Activated naive CD8-positive, alpha-beta T cell treated with anti-CD3 and anti-CD28 coated beads, Interleukin-2, amount 50 U/mL, for 16 hours (primary cell): ENCODE measurements at places on chromosomes 6 and 20.
A peak's percentile ranks its signal among the peaks of the same experiment; 100 is the strongest.

GRCh38 chr20:42441196-42441863 is 748.4 kb downstream of the PTPRT start:
- no peak for DNase-seq

- DNase-seq: no peak
These were observed 164.1 kb upstream of the JAG1 start for GRCh38 chr20:10837901-10838300.

- no peak for DNase-seq
These were observed 15.7 kb downstream of the BMP7 start for GRCh38 chr20:57250607-57251343.

DNA sequence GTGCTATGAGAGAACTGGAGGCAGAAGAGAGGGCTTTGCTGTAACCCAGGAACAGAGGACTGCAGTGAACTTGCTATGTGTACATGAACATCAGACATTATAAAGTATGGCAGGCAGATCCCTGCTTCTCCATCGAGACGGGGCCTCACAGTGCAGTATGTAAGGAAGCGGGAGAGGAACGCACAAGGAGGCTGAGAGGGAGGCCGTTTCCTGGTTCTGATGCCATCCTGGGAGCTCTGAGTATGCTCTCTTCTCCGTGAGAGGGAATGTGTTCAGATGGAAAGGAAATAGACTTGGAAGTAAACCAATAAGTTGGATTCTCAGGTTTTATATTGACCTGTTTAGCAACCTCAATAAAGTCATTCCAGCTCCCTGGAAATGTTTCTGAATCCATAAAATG is 101.8 kb downstream of the ALDH8A1 start:
- DNase-seq: no peak

DNA sequence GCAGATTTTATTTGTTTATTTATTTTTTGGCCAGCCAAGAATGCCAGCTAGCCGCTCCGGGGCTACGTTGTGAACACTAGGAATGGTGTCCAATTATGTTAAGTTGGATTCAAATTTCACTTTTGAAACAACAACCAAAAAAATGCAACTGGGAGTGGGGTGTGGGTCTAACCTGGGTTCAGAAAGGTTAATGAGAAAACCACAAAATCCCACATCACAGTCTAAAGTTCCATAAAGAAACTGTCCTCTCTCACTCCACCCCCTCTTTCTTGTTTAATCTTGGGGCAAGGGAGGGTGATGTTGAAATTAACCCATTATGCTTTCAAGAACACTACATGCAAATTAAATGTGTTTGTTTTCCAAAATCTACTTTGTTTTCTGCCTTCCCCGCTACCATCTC is 77.2 kb downstream of the LINC00237 start:
- no peak for DNase-seq

DNA sequence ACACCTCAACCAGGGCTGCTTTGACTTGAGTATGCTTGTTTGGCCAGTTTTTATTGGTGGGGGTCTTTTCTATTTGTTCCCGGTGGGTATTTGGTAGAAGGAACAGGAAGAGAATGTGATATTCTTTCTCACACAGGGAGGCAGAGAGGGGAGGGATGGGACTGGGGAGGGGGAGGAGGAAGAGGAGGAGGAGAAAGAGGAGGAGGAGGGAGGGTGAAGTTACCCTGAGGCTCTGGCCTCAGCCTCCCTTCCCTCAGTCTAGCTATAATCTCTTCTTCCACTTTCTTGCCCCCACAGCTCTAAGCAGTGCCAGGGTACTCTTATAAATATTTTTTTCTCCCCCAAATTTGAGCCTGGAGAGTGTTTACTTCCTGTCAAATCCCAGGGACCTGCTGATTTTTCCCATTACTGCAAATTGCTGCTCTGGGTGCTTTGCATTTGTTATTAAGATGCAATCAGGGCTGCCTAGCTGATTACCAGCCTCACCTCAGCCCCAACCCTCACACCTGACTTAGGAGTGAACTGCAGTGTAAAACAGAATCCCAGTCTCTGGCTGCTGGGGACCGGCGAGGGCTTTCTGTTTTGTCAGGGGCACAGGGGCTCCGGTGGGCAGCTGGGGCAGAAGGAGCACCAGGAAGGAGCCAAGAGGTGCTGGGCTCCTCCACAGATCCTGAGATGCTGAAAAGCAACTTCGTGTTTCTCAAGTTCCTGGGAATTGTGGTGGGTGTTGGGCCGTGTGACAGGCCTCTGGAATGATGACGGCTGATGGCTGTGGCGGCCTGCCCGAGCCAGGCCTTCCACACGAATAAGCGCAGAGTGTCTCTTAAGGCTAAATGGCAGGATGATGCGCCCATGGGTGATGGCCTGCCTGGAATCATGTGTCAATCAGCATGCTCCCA is 141.4 kb downstream of the CD83 start:
- DNase-seq: no peak

GRCh38 chr20:22924949-22925612 is 110.0 kb upstream of the SSTR4 start:
- DNase-seq: no peak

DNA sequence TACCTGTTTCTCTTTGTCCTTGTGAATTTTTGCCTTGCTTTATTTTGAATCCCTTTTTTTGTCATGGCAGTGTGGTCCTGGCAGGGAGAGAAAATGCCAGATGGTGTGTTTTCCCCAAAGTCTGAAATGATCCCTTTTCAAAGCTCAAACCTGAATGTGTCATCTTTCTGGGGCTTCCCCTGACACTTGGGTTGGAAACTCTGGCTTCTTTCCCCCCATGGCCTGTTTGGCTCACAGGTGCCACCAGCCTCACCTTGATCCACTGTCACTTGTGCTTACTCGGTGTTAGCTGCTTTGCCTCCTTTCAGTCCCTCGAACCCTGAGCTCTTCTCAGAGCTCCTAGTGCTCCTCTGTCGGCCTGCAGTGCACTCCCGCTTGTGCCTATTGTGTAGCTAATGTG is 22.3 kb downstream of the MYBL2 start:
- DNase-seq: no peak

GRCh38 chr6:80537118-80537972 is 430.9 kb downstream of the BCKDHB start:
- no peak for DNase-seq

- DNase-seq: no peak
These were observed 131.6 kb downstream of the KIF16B start for GRCh38 chr20:16441546-16442164.

DNA sequence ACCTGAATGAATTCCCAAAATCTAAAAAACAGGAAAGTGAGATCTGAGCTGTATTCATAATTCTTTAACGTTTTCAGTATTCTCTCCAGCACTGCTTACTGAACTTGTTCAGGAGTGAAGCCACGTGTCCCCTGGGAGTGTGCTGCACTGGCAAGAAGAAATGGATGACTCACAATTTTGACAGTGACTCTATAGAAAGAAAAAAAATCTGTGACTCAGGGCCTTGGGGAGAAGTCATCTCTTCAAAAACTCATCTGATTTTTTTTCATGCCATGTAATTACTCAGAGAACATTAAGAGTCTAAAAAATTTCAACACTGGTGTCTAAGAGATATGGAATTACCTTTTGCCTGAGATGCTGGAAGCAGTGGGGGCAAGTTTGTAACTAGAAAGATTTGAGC is 39.7 kb downstream of the ANKEF1 start:
- DNase-seq: no peak

GRCh38 chr6:33790379-33790778 is 1.4 kb upstream of the LEMD2 start:
- no peak for DNase-seq

- peak; percentile 55 for DNase-seq
These were observed 59.8 kb downstream of the NEDD9 start for GRCh38 chr6:11172501-11173327.

DNA sequence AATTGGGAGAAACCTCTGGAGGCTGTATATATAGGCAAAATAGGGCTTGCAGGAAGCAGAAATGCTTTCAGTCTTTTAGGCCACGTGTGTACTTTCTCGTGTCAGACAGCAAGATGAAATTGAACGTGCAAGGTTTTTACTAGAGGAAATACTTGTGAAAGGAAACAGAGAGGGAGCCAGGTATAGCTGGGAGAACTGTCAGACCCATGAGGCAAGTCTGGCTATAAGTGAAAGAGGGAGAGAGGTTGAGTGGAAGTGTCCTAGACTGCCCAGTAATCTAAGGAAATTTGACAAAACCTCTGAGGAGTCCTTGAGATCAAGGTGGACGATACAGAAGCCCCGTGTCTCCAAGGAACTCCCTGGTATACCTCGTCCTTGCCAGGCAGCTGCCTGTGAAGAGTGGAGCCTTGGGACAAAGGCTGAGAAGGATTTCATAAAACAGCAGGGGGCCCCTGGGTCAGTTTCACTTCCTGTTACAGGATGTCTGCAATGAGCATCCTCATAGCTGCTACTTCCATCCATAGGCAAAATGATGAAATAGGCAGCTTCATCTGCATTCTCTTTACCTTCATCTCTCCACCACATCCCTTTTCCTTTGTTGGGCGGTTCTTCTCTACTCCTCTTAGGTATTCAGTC is 114.4 kb upstream of the MAP3K7 start:
- no peak for DNase-seq

DNA sequence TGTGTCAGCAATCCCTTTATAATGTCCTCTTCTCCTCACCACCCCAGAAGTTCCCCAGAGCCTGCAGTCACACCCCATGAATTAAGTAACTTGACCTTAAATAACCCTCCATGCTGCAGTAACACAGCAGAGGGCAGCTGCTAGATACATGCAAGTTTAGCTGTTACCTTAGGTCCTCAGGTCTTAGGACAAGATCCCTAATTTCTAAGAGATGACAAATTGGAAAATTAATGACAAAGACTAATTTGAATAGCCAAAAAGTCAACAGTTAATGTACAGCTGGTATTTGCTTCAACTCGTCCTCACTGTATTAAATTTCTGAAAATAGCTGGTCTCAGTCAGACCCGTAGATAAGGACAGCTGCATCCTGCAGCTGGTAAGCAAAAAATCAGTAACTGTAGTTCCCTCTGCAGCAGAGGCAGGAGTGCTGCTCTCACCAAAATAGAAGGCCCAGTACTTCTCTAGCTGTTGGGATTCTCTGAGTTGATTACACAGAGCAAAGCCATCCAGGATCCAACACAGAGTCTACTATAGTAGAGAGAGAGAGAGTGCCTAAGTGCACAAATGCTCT is 62.4 kb downstream of the TNFRSF21 start:
- no peak for DNase-seq

DNA sequence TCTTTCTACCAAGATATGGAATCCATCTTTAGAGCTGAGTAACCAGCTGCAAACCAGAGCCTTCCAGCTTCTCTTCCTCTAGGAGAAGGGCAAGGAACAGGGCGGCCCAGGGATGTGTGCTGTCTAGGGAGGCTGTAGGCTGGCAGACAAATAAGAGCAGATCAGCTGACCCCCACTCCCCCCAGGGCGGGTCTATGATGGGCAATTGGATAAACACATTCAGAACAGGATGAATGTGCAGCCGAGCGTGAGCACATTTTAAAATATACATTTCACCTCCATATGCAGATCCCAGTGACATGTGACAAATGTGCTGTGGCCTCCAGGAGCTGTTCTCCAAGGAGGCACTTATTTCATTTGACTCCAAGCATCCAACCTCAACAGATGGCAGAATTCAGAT is 580.1 kb downstream of the PTPRT start:
- DNase-seq: no peak

- DNase-seq: peak; percentile 29
These were observed 138.7 kb upstream of the SASH1 start for GRCh38 chr6:148203970-148204369.

DNA sequence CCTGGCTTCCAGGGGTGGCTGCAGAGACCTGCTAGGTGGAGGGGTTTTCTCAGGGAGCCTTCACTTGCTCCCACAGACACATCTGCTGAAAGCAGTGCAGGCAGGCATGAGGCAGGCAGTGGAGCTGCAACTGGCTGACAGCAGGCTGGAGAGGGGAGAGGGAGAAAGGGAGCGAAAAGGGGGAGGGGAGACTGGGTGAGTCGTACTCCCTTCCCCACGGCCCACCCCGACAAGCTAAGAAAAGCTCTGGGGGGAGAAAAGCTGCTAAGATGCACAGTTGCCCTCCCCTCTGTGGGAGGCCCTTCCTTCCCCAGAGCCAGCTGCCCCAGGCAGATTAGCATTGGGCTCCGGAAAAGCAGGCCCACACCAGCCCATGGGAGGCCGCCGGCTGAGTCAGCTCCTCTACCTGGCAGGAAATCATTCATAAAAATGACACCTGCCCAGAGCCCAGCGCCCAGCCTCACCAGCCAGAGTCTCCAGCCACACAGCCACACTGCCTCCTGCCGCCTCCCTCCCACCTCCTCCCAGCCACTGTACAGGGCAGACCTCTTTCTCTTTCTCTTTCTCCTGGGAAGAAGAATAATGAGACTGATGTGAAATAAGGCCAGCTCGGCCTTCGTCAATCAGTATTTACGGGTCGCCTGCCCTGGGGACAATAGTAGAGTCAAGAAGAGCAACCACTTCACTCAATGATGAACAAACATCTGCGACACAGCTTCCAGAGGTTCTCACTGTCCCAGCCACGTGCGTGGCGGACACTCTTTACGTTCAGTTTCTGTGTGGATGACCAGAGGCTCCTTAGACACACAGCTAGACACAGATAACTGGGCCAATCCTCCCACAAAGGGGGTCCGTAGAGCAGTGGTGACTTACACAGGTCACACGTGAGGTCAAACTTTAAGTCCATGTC is 7.7 kb upstream of the C20orf203 start:
- DNase-seq: no peak

DNA sequence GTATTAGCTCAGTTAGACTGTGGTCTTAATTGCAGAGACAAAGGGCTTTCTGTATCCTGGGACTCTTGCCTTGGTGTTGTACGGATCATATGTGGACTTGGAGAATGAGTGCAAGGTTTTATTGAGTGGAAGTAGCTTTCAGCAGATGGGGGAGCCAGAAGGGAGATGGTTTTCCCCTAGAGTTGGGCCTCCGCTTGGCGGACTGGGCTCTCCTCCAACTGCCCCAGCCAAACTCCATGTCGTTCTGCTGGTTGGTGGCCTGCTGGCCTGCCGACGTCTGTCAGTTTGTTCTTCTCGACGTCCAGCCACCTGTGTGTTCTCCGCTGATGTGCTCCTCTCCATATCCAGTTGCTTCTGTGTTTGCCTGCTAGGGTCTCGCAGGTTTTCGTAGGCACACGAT is 189.5 kb upstream of the FLRT3 start:
- no peak for DNase-seq

DNA sequence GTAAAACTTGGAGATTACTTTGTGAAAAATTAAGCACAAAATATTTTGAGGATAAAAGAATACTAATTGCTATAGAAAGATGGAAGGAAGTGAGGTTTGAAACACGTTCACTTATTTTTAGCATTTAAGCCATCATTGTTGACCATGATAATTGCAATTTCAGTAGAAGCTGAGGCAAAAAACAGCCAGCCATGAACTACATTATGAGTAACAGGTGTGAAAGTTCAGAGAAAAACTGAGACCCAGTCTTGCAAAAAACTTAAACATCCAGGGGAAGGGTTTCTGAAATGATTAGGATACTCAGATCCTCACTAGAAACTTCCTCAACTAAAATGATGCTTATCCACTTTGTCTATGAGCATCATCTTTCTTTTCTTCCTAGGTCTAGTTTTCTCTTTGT is 619.4 kb downstream of the PHF3 start:
- DNase-seq: no peak

- no peak for DNase-seq
These were observed 34.5 kb downstream of the NTSR1 start for GRCh38 chr20:62742979-62743776.
